Stromal cell of bone marrow (primary cell): ENCODE measurements at places on chromosomes 3 and 15.
A peak's percentile ranks its signal among the peaks of the same experiment; 100 is the strongest.

DNA sequence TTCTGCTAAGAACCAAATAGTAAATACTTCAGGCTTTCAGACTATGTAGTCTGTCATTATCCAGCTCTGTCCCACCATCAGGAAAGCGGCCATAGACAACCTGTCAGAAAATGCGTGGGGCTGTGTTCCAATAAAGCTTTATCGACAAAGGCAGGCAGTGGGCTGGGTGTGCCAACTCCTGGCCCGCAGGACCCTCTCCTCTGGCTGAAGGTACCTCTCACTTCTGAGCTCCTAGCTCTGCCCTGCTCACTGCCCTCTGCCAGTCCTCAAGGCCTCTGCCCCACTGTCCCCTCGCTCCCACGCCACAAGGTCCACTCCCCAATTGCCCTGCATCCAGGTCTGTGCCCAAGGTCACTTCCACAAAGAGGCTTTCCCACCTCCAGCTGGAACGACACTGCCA, 20.0 kb downstream of the SSUH2 start:
- no peak for DNase-seq

- no peak for DNase-seq
Observed at GRCh38 chr3:107637416-107638183, 114.8 kb downstream of the BBX start.

DNA sequence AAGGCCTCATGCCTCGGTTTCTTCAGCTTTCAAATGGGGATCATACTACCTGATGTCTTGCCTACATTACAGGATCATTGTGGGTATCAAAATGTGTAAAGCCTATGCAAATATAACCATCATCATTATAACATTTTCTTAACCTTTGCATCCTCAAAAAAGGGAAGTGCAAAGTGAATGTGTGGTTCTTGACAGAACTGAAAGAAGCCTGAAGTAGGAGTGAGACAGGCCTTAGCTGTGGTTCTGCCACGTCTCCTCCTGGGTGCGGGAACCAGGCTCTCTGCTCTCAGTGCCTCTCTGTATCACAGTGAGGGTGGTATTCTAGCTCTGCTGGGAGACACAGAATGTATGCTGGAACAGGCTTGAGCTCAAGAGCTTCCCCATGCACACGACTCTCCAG, 316.9 kb upstream of the ICE2 start:
- no peak for DNase-seq

- DNase-seq = no peak
Observed at GRCh38 chr3:63333815-63334214, 55.7 kb downstream of the SYNPR start.

GRCh38 chr3:15347737-15348110, 15.3 kb upstream of the SH3BP5 start:
- no peak for DNase-seq

DNA sequence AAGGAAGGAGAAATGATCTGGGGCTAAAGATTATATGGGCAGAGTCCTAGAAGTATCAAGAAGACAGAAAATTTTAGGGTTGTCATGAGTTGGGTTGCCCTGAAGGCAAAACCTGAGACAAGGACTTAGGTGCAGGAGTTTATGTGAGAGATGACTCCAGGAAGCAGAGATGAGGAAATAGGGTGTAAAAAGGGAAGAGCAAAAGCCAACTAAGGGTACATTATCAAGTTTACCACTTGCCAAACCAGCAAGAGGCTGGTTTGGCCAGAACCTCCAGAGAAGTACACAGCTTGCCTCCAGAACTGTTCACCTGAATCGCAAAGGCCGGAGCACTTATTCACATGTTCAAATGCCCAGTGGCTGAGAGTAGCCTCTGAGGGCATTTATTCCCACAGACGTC, 116.7 kb downstream of the FHIT start:
- DNase-seq = no peak

DNA sequence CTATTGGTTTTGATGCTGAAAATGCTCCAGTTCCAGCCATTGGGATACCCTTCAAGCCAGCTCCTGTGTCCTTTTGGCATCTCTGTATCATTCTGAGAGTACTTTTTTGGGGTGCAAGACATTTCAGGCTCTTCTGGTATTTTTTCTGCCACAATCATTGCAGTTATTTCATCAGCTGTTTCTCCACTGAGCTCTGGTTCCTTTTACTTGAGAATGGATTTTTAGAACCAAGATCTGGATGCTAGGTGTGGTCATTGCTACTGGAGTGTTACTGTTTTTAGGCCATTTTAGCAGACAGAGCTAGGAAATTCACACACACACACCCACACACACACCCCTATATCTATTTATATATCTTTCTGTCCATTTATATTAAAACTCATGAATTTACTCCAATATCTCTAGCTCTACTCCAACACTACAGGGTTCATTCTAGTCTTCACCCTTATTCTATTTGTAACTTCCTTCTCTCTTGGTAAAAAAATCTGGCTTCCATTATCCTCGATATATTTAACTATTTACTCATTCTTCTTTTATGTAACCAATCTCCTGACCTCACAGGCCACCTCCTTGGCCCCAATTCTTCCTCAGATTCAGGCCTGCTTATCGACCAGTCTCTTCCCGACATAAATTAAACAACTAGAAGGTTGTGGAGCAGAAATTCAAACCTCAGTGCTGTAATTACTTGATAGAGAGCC, 17.0 kb downstream of the SLC35G2 start:
- DNase-seq = no peak

DNA sequence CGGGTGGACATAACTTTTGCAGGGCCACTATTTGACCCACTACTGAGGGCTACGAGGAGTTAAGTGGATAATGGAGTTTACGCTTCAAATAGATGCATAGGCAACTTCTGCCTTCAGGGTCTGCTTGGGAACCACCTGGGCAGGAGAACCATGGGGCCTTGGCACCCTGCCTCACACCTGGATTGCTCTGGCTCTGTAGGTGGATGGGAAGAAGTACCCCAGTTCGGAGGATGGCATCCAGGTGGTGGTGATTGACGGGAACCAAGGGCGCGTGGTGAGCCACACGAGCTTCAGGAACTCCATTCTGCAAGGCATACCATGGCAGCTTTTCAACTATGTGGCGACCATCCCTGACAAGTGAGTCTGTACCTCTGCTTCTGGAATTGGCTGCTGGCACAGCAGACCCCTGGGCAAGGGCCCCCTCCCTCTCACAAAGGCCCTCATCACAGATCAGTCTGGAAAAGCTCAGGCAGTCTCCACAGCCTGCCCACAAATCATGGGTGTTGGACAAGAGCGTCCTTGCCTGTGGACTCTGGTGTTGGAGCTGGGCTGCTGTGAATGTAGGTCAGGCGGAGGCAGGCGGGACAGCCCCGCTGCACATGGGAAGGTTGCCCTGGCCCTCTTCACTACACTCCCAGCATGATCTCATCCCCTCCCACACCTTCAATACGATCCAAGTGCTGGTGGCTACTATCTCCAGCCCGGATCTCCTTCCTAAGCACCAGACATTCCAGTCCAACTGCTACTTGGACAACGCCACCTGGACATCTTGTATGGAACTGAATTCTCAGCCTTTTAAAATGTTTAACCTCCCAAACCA, 46.7 kb downstream of the MESD start:
- DNase-seq = no peak

- no peak for DNase-seq
Observed at GRCh38 chr3:66004244-66004643, 34.5 kb downstream of the MAGI1 start.

GRCh38 chr3:124850633-124851032, 36.5 kb downstream of the ITGB5 start:
- DNase-seq = no peak

DNA sequence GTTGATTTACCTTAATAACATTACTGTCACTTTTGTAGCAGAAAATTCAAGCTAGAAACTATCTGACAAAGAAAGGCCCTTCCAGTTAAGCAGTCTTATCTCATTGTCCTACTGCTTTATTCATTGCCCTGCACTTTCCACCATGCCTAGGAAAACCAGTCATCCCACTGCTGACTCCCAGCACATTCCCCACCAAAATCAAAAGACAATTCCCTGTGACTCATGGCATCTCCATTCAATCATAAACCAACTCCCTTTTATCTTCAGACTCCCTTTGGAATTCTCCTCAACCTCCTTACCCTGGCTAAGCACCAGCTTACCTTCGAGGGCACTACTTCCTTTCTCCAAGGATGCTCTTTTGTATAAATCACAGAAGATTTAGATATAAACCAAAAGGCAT, 184.3 kb downstream of the PLCH1 start:
- no peak for DNase-seq

DNA sequence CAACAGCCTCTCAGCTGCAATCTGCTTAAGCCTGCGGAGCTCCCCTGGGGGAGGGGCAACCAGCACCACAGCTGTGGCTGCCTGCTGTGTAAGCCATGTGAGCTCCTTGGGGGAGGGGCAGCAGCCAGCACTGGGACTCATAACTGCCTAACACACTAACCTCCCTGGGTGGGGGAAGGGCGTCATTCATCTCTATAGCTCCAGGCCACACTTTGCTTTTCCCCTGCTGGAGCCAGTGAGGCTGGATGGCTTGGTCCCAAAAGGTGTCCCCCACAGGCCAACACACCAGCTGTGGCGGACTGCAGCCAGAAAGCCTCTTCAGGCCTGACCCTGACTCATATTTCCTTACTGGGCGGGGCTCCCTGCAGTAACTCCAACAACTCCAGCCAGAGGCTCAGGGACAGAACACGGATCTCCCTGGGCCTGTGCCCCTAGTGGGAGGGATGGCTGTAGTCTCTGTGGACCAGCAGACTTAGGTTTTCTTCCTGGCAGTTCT, 129.8 kb downstream of the PPM1L start:
- peak; percentile 4 for DNase-seq

DNA sequence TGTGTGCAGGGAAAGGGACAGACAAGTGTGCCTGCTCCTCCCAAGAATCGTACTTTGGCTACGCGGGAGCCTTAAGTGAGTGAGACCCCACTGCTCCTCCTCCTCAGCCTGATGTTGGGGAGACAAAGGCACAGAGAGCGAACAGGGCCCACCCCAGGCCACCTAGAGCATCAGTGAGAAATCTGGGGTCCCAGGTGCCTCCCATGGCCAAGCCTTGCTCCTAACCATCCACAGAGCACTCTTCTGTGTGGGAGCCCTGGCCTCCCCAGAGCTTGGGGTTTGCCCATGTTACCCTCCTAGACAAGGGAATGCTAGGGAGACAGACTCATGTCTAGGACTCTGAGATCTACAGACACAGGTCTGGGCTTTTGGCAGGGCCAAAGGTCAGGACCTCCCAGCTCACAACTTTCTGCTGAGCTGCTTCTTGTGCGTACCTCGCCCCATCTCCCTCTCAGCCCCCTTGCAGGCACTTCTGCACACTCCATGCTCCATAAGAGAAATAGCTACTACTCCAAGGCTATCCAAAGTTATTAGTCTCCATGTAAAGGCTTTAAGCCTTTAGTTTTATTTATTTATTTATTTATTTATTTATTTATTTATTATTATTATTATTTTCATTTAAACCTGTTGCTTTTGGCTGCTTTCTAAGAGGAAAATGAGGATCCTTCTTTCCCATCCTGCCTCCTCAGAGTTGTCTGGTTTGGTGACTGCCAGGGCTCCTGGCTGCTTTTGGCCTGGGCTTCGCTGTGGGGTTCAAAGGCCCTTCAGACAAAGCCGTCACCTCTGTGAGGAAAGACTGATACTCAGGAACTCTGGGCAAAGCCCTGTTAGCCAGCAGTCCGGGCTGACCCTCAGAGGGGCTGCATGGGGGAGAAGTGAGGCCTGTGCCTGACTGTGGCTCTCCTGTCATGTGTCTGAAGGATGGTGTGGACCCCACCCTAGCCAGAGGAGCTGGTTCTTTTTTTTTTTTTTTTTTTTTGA, 32.8 kb upstream of the TOPBP1 start:
- DNase-seq = no peak

DNA sequence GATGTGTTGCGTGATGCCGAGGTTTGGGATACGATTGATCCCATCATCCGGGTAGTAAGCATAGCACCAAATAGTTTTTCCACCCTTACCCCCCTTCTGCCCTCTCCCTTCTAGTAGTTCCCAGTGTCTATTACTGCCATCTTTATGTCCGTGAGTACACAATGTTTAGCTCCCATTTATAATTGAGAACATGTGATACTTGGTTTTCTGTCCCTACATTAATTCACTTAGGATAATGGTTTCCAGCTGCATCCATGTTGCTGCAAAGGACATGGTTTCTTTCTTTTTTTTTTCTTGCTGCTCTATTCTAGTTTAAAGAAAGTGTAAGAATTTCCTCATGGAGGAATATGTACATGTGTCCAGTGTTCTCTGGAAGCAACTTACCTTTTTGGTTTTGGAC, 51.8 kb downstream of the NSUN3 start:
- DNase-seq = no peak

- no peak for DNase-seq
Observed at GRCh38 chr3:157086060-157086750, 73.7 kb downstream of the CCNL1 start.

GRCh38 chr3:76024640-76025039, 239.3 kb upstream of the ZNF717 start:
- DNase-seq = no peak

GRCh38 chr3:81967393-81967792, 205.9 kb upstream of the GBE1 start:
- DNase-seq = no peak

DNA sequence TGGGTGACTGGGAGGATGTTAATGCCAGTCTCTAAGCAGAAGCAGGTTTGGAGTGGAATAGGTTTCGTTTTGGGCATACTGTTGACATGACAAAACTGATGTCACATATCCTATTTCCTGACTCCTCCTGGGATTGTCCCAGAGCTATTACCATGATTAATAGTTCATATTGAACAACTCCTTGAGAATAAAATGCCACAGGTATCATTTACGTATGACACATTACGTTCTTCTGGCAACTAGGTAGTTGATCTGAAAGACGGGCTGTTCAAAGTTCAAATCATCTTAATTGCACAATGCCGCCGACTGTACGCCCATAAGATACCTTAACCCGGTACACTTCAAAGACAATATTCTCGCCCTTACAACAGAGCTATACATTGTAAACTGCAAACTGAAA, 1.4 kb upstream of the RAB5A start:
- no peak for DNase-seq

DNA sequence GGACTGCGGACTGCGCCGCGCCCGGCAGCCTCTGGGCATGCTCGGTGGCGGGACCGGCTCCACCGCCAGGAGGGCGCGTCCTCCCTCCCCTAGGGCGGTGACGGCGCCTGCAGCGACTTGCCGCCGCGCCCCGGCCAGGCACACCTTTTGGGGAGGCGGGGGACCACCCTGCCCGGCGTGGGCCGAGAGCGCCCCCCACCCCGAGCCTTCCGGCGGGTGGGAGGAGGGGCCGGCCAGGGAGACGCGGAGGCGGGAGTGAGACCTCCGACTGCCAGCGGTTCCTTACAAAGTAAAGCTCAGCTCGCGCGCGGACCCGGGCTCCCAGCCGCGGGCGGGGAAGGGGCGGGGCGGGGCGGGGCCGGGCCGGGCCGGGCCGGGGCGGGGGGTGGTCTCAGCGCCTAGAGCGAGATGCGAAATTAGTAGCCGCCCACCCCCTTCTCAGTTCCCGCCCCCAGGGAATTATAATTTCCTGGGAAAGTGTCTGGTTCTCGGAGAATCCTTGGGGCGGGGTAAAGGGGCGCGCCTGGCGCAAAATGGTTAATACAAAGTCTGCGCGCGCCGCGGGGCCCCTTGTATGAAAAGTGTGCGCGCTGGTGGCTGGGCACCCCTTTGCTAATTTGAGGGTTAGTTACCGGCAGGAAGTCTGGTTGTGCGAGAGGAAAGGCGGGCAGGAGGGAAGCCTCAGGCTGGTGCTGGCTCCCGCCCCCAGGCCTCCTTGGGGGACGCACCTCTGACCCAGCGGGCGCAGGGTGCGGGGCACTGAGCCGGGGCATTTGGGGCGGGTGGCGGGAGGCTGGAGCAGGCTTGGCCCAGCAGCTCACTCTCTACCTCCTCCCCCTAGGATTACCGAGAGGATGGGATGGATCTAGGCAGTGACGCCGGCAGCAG, 224.8 kb upstream of the IL12A start:
- DNase-seq = peak; percentile 61
